ENCODE measurements at places on chromosomes 5 and 9.
A peak's percentile ranks its signal among the peaks of the same experiment; 100 is the strongest.

- no peak for DNase-seq
Observed at GRCh38 chr5:39543335-39543734, 118.6 kb upstream of the DAB2 start.

- no peak for DNase-seq
Observed at GRCh38 chr9:80842389-80842788, 847.0 kb downstream of the TLE1 start.

- DNase-seq: no peak
Observed at GRCh38 chr5:179588166-179588565, 35.3 kb downstream of the HNRNPH1 start.

DNA sequence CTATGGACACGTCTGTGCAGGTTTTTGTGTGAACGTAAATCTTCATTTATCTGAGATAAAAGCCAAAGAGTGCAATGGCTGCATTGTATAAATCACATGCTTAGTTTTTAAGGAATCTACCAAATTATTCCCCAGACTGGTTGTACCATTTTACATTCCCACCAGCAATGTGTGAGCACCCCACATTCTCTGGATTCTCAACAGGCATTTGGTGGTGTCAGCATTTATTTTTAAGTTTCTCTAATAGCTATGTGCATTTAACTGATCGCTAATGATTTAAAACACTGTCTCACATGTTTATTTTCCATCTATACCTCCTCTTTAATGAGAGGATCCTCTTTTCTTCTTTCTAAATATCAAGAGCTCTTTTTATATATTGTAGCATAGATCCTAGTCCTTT, 13.9 kb upstream of the ANKRD18A start:
- no peak for DNase-seq

DNA sequence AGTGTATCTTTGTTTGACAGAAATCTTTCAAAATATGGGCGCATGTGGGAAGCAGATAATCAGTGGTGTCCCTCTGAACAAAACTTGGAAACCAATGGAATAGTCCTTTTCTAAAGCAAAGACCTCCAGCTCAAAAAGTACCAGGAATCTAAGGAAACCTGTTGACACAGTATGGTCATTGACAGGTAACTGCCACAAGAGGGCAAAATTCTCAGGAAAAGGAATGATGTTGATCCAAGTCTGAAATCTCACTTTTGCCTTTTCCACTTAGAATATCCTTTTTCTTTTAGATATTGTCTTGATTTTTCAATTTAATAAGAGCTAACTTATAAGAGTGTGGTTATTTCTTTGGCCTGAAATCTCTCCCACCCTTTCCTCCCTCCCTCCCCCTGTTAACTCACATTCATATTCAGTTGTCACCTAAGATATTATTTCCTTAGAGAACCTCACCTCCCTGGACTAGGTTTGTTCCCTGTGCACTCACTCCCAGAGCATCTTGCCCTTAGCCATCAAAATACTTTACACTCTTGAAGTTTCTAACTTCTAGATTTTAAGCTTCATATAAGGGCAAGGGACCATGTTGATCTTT, 59.0 kb upstream of the BARX1 start:
- DNase-seq: peak; percentile 60

DNA sequence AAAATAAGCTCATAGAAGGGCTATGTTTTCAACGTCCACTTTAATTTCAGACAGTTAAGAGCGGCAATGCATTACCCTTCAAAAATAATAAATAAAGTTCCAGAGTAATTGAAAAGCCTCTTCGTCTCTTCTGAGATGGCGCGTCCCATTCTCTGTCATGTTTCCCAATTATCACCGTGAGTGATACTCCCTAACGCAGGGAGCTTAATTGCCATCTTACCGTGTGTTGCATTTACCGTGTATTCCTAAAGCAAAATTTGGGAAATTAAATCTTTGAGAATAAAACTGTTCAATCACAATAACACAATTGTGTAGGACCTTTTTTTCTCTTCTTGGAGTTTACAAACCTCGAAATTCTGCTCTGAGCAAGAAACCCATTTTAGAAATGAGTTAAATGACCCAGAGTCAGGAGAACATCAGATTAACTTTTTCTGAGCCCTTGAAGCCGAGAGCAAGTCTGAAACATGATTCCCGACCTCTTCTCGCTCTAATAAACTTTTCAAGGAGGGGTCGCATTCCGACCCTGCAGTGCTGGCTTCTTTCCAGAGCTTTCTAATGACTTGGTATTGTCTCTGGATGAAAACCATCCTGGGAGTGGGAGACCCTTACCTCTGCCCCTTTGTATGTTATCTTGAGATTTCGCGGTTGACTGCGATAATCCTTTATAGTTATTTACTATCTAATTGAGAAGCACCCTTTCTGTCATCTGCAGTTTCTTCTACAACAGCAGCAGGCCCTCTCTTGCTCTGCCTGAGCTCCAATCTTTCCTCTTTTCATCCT, 251.5 kb downstream of the FSTL4 start:
- DNase-seq: no peak

DNA sequence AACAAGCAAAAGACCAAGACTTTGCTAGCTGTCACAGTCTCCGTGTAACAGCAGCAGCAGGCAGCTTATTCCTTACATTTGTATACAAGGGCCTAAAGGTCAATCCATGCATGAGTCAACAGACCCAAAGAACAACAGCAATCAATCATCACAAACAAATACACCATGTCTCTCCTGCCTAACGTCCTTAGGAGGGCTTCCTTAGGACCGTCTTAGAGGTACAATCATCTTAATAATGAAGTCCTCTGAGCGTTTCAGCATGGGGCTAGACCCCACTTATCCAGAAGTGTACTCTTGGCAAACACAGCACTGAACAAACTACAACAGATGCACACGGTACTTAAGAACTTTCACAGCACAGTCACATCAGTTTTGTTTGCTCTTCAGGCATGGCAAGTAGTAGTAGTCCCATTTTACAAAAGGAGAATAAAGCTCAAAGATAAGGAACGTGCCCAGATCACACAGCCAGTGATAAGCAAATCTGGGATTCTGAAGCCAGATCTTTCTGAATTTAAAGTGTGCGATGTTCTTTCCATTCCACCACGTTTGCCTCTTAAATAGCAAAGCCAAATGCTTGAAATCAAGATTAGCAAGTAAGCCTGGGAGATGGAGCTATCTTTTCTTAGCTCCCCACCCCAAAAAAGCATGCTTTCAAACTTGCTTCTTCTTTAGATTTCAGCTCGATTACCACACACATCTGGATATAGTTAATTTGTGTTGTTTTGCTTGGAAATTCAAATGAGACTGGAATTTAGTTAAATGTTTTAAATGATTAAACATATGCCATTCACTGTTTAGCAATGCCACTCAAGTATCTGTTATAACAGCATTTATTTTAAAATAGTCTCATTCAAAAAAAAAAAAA, 24.2 kb downstream of the PSMB7 start:
- DNase-seq: no peak

DNA sequence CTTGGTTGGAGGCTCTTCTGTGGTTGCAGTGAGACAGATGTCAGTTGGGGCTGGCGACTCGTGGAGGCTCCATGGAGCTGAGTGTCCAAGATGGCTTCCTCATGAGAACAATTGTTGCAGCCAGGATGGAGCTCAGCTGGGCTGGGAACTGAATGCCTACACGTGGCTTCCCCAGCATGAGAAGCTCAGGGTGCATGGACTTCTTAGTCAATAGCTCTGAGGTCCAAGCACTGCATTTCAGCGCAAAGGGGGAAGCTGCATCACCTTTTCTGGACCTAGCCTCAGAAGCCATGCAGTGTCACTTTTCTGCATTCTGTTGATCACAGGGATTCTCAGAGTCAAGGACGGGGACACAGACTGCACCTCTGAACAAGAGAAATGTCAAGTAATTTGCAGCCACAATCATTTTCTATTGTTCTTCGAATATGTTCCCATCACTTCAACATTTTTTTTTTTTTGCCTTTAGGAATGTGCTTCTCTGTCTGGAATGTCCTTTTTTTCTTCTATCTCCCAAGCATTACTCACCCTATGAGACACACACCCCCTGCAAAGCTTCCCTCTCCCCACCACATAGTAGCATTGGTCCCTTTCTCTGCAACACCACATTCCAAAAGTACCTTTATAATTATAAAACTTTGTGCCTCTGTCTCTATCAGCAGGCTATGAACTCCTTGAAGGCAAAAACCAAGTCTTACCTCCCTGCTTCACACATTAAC, 57.5 kb upstream of the STK32A start:
- no peak for DNase-seq

DNA sequence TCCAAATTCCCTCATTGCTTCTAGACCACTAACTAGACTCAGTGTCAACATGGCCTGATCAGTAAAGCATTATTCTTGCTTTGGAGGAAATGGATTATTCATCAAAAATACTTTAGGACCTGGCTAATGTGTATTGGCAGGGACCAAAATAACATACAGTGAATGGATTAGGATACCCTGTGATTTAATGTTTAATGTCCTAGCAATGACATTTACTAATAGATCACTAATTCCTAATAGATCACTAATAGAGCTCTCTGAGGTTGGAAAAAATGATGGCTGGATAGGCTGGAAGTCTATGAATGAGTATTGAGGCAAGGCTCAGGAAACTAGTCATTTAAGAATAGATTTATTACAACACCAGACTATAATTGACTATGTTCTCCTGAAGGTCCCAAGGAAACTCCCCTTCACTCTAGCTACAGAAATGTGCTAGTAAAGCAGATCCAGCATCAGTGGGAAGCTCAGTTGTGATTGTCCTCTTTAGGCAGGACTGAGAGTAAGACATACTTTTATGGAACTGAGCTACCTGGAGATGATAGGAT, 46.1 kb upstream of the CHSY3 start:
- DNase-seq: no peak

DNA sequence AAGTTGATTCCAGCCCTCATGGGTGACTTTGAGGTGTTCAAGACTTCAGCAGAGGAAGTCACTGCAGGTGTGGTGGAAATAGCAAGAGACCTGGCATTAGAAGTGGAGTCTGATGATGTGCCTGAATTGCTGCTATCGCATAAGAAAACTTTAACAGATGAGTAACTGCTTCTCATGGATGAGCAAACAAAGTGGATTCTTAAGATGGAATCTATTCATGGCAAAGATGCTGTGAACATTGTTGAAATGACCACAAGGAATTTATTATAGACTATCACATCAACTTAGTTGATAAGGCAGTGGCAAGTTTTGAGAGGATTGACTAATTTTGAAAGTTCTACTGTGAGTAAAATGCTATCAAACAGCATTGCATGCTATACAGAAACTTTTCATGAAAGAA, 17.1 kb upstream of the POU4F3 start:
- no peak for DNase-seq

GRCh38 chr5:149264439-149265067, 7.1 kb upstream of the AFAP1L1 start:
- DNase-seq: peak; percentile 14

DNA sequence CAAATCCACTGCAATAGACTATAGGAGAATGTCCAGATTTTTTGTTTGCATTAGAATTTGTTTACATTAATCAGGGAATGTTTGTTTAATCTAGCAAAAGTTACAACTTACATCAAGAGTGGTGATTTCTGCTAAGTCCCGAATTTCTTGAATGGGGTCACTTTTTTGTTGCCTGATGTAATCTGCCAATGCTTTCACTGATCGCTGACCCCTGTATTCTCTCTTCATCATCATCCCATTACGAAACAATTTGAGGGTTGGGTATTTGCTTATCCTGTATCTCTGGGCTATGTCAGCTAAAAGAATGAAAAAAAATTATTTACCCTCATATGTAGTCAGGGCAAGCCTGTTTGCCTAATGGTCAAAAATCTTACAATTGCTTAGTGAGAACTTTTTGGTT, 76.9 kb downstream of the ERP44 start:
- no peak for DNase-seq

DNA sequence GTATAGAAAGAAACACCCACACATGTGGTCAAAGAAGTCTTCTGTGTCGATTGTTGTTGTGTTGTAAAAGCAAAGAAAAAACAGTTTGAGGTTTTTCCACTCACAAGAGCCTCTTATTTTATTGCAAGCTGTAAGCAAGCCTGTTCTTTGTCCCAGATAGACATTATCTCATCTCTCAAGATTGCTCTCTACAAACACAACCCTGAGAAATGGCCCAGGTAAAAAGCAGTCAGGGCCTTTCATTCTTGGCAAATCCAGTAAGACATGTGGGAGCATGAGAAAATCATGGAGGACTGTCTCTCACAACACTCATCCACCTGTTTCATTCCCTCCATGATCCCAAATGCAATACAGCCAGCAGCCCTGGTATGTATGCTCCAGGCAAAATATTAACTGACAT, 286.6 kb upstream of the POU5F2 start:
- DNase-seq: no peak

- no peak for DNase-seq
Observed at GRCh38 chr9:127114606-127115005, 7.8 kb downstream of the ANGPTL2 start.

DNA sequence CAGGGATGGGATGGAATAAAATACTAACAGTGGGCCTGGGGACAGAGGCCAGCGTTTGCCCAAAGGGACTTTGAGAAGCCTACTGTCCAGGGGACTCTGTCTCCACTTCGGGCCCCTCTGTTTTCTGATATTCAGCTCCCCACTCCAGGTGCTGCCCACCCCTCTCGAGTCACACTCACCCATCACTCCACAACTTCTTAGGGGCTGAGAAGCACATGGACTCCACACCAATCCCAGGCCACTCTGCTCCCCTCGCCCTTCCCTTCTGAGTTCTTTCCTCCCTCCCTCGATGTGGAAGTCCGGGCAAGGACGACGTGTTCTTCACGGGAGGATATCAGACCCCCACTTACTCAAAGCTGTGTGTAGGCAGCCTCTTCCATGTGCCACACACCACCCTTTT, 124.5 kb downstream of the BARX1 start:
- no peak for DNase-seq

DNA sequence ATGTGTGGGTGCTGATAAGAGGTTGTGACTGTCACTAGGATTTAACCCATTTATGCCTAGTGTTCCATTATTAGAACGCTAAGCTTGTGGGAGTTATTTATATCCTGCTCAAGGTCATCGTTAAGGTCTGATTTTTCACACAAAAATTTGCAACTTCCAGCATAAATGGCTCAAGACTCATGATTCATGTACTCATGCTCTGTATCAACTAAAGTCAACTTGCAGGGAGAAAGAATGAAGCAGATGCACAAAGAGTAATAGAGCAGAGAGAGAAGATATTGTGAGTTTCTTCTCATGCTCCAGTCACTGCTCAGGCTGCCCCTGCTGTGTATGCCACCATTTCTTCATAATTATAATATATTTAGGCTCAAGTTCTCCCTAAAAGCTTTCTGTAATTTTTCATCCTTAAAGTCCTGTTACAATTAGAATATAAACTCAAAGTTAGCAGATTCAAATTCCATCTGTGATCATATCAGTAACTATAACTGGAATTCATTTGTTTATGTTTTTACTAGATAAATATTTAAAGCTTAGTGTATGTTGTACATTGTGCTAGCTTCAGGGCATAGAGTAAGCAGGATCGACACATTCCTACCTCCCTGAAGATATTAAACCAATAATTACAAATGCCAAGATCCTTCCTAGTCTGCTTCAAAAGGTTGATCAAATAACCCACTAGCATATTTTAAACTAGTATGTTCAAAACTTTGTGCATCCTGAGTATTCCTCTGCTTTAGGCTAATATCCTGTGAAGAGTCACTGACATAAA, 136.7 kb downstream of the NUDT12 start:
- DNase-seq: no peak
